Effector CD4-positive, alpha-beta T cell (primary cell): ENCODE measurements at places on chromosomes 3 and 15.

DNA sequence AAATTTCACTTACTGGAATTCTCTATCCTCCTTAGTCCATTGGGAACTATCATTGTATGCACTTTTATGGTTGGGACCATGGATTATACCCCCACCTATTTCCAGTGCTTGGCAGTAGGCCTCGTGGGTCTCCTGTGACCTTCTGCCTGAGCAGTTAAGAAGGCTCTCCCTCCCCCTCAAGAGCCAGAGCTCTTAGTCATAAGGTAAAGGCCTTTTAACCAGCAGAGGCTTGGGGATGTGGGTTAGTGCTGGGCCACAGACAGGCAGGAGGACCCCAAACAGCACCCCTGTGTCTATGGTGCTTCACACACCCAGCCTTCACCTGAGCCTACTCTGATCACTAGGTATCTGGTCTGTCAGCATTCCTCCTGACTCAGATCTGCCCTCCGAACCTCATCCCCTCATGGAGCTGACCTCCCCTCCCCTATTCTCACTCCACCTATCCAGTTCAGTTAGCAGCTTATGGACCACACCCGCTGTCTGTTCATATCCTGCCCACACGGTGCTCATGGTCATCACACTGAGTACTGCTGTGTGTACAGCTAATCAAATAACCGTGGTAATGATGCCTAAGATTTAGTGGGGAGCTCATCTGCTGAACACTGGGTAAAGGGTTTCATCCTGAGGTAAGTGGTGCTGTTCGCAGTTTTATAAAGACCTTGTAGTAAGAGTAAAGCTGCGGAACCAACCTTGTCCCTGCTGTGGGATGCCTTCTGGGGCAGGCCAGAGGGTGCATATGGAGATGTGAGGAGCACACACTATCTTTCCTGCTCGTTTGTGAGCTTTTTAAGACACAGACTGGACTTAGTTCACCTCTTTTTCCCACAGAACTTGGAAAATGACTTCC, 40.9 kb downstream of the KLHL18 start:
- no peak for DNase-seq

DNA sequence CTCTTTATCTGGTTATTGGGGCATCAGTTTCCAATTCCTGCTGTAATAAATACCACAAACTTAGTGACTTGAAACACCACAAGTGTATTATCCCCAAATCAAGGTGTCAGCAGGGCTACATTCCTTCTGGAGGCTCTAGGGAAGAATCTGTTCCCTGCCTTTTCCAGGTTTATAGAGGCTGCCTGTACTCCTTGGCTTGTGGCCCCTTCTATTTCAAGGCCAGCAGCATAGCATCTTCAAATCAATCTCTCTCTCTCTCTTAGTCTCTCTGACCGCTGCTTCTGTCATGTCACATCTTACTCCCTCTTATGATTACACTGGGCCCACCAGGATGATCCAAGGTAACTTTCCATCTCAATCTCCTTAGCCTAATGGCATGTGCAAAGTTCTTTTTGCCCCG, 44.9 kb upstream of the CA12 start:
- DNase-seq, result no peak

DNA sequence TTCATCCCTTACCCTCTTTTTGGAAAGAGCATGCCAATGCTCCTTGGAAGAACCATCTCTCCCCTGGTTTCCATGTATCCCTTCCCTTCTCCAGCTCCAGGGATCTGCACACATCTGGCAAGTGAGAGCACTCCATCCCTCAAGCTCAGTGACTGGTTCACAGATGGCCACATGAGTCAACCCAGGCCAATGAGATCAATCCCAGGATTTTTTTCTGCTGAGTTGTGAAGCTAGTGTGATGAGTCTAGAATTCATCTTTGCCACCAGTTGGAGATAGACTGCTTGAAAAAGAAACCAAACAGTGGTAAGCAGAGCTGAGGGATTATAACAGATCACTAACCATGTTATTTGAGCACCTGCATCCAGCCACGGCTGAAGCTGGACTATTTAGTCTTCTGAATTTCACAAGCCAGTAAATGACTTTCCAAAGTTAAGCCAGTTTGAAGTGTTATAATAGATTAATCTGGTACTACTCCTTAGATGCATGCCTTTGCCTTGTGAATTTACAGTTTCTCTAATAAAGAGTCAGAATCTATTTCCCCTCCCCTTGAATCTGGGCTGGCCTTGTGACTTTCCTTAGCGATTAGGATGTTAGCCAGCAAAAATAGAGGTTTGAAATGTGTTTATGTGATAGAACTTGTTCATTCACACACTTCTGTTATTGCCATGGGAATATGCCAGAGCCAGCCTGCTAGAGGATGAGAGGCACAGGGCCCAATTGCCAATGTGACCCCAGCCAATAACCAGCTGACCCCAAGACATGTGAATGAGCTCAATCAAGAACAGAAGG, 159.8 kb downstream of the WNT5A start:
- DNase-seq, result no peak

DNA sequence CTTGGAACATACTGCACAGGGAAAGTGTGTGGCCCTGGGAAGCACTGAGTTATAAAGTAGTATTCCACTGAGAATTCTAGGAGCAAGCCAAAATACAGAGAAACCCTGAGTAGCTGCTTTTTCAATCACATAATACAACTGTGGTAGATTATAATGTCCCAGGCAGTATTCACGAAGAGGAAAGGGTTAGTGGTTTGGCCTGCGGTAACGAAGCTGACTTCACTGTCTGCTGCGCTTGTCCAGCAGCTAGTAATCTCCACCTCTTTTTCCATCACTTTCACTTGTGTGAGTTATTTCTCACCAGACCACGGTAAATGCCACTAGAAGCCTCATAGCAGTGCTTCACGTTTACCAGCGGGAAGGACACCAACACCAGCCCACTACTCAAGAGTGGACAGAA, 34.4 kb downstream of the RPL39L start:
- DNase-seq, result no peak

DNA sequence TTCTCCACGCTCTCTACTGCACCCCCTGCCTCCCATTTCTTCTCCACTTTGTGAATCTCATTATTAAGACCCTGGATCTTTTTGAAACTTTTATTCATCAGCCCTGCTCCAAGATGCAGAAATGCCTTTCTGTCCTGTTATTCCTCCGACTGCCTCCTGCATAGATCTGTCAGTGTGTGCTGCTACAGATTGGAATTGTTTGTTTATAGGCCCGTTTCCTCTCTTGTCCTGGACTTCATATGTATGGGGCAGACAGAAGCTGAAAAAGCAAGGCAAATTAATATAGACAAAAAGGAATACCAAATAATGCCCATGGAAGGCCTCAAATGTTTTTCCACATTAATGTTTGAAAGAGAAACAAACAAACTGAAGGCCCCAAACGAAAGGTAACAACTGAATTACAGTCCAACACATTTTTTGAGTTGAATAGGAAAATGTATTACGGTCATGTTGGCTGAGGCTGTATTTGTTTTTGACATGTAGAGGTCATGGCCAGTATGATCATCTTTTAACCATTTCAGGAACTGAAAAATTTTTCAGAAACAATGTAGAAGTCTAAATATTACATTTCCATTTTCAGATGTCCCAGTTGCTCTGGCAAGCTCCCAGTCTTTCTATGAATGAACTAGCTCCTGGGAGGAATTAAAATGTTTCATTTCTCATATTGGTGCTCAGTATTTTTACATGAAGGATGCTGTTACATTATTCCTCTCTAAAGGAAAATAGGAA, 8.8 kb downstream of the CHST2 start:
- no peak for DNase-seq

DNA sequence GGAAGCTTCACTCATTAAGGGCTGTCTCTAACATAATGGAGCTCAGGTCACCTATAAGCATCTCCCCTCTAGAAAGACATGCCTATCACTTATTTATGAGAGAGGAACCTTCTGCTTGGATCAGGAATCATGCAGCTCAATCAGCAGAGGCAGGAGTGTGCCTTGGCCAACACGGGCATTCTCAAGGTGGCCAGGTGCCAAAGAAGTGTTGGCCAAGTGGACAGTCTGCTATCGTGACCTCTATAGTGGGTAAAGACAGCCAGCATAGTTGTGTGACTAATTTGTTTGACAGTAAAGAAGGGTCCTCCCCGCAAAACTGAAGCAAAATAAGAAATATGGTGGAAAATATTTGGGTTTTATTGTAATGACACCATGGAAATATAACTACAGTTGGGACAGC, 14.7 kb upstream of the AGTR1 start:
- no peak for DNase-seq
